CD4-positive, alpha-beta T cell treated with Interleukin-15 for 4 hours (primary cell): ENCODE measurements at places on chromosomes 1 and 21.

- no peak for DNase-seq
Observed at GRCh38 chr1:97545446-97545845, 375.4 kb downstream of the DPYD start.

DNA sequence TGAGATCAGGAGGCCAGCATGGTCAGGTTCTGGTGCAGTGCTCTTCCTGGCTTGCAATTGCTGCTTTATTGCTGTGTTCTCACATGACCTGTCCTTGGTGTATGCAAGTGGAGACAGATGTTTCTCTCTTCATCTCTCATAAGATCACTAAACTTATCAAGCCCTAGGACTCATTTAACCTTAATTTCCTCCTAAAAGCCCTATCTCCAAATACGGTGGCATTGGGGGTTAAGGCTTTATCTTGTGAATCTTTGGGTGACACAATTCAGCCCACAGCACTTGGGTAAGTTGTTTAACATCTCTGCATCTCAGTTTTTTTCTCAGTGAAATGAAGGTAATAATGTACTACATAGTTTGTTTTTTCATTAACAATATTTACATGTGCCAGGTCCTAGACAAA lies 152.4 kb downstream of the RWDD3 start:
- no peak for DNase-seq

- DNase-seq = no peak
Observed at GRCh38 chr1:175369696-175370095, 177.1 kb upstream of the KIAA0040 start.

GRCh38 chr1:86335916-86336315 lies 60.2 kb downstream of the ODF2L start:
- DNase-seq = no peak

GRCh38 chr1:173269490-173270230 lies 62.5 kb upstream of the TNFSF4 start:
- no peak for DNase-seq

- no peak for DNase-seq
Observed at GRCh38 chr1:30823627-30823968, 66.0 kb upstream of the LAPTM5 start.

DNA sequence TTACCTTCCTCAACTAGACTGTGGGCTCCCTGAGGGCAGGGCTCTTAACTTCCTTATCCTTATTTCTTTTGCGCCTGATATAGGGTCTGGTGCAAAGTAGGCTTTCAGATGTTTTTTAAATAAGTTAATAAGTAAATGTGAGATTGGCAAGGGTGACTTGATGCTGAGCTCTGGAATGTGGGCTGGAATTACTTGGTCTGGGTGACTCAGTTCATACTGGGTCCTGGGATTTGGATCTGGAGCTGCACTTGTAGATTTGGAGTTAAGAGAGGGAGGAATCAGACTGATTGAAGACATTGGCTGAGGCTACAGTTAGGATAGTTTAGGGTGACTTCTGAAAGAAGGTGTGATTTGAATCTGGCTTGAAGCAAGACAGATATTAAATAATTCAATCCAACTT lies 190.9 kb downstream of the GIPC2 start:
- no peak for DNase-seq

DNA sequence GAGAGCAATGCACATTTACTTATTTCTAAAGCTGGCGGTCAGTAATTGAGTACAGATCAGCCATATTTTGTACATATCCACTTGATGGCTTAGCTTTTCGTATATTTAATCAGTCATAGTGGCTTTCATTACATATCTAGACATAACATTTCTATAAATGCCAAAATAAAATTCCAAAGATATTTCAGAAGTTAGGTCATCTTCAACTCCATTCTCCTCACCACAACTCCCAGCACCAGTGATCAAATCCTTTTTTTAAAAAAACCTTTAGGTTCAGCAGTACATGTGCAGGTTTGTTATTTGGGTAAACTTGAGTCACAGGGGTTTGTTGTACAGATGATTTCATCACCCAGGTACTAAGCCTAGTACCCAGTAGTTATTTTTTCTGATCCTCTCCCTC lies 53.9 kb upstream of the GNG4 start:
- no peak for DNase-seq

DNA sequence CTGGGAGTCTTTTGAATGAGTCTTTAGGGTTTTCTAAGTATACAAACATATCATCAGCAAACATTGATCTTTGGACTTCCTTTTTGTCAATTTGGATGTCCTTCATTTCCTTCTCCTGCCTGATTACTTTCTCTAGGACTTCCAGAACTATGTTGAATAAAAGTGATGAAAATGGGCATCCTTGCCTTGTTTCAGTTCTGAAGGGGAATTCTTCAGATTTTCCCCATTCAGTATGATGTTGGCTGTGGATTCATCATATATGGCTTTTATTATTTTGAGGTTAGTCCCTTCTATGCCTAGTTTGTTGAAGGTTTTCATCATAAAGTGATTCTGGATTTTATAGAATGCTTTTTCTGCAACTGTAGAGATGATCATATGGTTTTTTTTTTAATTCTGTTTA lies 42.0 kb downstream of the KMO start:
- no peak for DNase-seq

DNA sequence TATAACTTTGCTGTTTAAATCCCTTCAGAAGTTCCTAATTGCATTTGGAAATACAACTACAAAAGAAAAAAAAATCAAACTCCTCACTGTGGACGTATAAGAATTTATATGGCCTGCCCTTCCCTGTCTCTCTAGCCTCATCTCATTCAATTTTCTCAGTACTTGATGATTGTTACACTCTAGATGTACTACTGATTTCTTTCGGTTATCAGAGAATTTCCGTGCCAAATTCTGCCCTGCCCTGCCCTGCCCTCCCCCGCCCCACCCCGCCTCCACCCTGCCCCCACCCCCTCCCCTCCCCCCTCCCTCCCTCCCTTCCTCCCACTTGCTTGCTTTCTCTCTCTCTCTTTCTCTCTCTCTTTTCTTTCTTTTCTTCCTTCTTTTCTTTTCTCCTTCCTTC lies 71.7 kb upstream of the MPC2 start:
- no peak for DNase-seq

GRCh38 chr1:66231217-66231616 lies 302.7 kb upstream of the SGIP1 start:
- no peak for DNase-seq

DNA sequence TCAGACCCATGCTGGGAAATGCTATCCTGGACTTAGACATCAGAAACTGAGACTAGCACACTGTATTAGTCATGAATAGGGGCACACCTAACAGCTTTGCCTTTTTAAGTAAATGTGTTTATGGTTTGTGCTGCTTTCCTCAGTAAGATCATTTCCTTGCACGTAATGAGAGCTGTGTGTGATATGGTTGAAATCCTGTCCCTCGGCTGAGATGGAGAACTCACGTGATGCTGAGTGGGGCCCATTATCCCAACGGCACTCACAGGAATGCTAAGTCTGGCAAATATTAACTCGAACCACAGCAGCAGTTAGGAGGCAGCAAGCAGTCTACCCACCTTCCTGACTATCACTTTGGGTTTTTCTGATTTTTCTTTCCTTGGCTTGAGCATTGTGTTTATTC lies 38.2 kb downstream of the BCL9 start:
- DNase-seq = no peak

- no peak for DNase-seq
Observed at GRCh38 chr1:18511149-18511873, 30.6 kb downstream of the KLHDC7A start.

GRCh38 chr1:230073371-230074035 lies 6.5 kb downstream of the GALNT2 start:
- DNase-seq = no peak

GRCh38 chr1:244316407-244316806 lies 135.3 kb downstream of the ADSS2 start:
- no peak for DNase-seq

DNA sequence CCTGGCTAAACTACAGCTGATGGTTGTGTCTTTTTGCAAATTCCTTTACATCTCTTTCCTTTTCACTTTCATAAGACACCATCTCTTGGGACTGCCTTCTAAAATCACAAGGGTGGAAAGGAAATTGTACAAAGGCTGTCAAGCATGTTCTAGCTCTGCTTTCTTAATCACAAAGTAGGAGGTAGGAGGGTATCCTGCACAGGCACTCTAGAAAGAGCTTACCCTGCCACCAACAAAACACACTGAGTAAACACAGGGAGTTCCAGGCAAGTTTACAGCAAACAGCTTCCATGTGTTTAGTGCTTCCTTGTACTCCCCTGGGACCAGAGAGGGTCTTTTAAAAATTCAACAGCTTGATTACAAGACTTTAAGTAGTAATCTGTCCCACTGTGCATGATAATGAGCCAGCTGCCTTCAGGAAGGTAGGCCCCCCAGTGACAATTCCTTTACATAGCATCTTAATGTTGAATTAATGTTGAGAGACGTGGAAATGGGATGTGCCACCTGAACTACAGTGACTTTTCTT lies 2.4 kb downstream of the PLPP3 start:
- DNase-seq = no peak

- DNase-seq = no peak
Observed at GRCh38 chr1:43225168-43225567, 44.6 kb upstream of the TMEM125 start.

GRCh38 chr1:220281159-220281574 lies 8.9 kb upstream of the RAB3GAP2 start:
- DNase-seq = no peak
